ENCODE measurements at places on chromosomes 12 and 14. TPM values are rescaled to one million over a fixed set of nuclear protein-coding genes. Genes with fewer than 3 reads are reported as not detected.

GRCh38 chr12:126607867-126608266 lies 1542.6 kb downstream of the AACS start:
- DNase-seq = no peak

GRCh38 chr14:105135700-105136395 lies 32.7 kb downstream of the JAG2 start:
- peak; percentile 8 for DNase-seq

DNA sequence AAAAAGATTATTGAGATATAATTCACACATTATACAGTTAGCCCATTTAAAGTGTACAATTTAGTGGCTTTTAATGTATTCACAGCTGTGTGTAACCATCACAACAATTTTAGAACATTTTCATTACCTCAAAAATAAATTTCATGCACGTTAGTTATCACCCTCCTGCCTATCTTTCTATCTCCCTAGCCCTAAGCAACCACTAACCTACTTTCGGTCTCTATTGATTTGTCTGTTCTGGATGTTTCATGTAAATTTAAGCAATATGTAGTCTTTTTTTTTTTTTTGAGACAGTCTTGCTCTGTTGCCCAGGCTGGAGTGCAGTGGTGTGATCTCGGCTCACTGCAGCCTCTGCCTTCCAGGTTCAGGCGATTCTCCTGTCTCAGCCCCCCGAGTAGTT lies 439.4 kb downstream of the PCNX1 start:
- no peak for DNase-seq

GRCh38 chr12:46901464-46902205 lies 75.8 kb upstream of the SLC38A4 start:
- DNase-seq = no peak

DNA sequence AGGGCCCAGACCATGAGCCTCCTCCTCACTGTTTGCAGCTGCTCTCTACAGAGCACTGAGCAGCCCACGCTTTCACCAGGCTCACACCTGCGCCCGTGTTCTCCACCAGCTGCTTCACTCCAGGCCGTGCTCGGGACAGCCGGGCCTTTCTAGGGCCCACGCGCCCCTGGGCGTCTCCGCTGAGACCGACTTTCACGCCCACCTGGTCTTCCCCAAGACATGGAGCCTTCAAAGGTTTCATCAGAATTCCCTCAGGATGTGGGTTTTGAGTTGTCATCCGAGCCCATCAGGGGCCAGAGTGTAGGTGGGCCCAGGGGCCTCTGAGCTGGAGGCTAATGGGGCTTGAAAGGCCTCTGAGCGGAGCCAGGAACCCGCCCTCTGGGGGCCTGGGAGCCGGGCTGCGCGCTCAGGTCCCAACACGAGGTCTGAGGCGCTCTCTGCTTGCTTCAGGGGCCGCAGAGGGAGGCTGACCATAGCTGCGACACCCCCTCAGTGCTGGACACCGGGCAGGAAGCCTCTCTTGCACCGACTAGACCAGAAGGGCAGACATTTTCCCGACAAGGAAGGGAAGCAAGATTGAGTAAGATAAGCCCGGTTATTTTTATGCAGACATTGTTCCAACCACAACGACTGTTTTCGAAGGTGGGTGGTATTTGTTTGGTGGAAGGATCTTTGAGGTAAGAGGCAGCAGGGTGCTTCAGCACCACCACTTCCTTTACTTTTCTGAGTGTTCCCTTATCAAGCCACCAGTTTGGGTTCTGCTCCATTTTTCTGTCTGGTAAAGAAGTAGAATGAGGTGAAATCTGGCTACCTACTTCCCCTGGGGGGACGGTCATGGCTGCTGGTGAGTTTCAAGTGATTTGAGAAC lies 125.0 kb upstream of the FUT8 start:
- DNase-seq = no peak

- no peak for DNase-seq
These were observed 612 bp upstream of the RBM23 start for GRCh38 chr14:22919601-22919921.

DNA sequence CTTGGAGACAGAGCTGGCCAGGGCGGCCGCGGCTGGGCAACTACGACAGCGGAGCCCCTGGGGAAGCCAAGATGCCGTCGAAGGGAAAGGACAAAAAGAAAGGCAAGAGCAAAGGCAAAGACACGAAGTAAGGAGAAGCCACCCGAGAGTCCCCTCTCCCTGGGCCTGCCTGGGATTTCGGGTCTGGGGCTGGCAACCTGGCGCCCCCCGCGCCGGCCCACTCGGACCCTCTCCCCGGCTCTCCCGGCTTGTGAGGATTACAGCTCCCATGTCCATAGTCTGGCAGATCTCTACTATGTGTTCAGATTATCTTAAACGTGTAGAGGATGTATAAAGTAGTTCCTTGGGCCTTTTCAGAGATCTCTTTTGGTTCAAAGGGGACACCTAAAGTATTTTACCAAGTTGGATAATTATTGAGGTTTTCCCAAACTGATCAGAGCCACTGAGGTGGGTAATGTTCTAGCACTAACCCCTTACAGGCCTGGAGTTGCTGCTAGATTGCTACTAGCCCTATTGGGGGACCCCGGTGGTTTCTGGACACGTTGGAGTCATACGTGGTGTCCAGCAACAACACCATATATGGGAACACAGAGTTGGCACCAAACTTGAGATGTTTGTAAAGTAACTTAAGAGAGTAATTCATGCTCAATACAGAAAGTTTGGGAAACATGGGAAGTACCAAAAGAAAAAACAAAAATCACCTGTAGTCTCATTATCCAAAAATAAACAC lies 424 bp downstream of the BBOF1 start:
- DNase-seq = no peak

DNA sequence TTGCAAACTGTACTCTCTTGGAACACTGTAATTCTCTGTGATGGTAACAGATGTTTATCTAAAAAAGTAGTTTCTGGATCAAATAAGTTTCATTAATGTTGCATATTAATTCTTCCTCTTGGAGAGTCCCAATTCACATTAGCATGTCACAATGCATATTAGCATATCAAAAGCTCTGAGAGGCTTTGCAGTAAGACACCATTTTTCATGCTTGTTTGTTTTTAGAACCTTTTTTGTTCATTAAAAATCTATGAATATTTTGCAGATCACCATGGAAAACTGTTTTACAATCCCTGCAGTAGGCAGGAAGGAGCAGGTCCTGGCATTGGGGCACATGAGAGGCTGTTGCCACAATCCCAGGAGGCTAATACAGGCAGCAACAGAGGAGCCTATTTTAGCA lies 180.7 kb downstream of the KCNH5 start:
- DNase-seq = no peak

GRCh38 chr14:75236467-75236866 lies 42.2 kb upstream of the FOS start:
- no peak for DNase-seq

- DNase-seq = no peak
These were observed 11.0 kb downstream of the KRT7 start for GRCh38 chr12:52243856-52244614.

- no peak for DNase-seq
These were observed 4.8 kb downstream of the DIO2 start for GRCh38 chr14:80206351-80207080.

Gene PZP
- not detected for total RNA-seq

Gene MYF6
- not detected for total RNA-seq

Gene SAMD15
- total RNA-seq = 1.4 TPM

Gene KLRC1
- not detected for total RNA-seq

Gene TMEM106C
- total RNA-seq = 60.1 TPM

Gene KLRG1
- total RNA-seq = 0.17 TPM
